ENCODE measurements at places on chromosomes 6 and 20.

DNA sequence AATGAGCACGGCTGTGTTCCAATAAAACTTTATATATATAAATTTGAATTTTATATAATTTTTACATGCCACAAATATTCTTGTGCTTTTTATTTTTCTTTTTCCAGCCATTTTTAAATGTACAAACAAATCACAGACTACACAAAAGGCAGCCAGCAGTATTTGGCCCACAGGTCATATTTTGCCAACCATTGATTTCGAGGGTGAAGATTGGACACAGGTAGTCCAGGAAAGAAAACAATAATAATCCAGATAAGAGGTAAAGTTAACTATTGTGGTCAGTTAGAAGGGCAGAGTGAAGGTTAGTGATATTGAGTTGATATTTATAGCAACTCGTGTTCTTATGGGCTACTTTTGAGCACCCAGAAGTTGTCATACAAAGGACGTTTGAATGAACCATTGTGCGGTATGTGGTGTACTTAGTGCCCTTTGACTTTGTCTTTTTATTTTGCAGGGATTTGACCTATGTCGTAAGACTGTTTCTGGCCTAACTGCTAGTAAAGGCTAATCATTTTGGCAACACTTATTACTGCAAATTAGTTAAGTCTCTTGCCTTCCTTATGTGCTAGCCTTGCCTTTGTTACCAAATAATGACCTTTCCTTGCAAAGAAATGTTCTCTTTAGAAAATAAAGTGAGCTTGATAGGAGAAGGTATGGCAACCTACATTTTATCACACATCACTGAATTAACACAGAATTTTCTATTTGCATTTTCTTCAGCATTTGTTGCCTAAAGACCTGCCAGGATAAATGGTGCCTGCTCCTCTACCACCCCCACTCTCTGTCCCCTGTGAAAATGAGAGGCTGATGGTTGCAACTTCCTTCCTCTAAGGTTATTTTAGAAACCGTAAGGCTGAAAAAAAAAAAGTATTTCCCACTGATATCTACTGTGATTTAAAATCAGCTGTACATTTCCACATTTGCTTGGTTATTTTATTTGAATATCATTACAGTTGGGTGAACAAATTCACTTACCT is 493.9 kb upstream of the SOX4 start:
- DNase-seq = no peak

DNA sequence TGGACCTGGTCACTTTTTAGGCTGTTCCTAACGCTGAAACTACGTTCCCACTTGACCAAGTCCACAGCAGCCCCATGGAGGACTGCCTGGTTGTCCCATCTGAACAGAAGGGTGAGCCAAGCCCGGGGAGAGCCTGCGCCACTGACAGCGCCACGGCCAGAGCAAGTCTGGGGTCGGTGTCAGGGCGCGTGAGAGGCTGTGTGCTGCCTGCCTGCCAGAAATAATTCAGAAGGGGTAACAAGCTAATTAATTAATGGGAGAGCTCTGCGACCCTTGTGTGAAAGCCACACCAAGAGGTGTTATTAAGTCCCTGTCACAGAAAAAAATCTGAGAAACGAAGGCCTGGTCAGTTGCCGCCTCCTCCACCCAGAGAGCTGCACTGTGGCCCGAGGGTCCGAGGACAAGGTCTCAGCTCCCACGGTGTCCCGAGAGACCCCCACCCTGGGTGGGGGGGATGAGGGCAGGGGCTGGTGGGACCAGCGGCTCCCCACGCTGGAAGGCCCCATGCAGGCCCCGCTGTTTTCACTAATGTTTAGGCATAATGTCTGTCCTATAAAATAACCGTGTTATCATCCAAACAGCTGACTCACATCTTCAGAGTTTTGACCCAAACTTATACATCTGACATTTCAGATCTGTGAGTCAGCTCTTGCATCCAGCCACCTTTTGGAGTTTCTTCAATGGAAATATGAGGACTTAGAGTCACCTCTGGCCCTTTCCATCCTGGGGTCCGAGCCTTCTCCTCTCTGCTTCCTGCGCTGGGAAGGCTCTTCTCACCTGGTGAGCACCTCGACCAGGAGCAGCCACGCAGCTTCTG is 58.5 kb downstream of the DLL1 start:
- no peak for DNase-seq

- no peak for DNase-seq
Measured at GRCh38 chr20:21767200-21767738, 61.8 kb downstream of the PAX1 start.

- no peak for DNase-seq
Measured at GRCh38 chr20:48426630-48427029, 401.2 kb downstream of the PREX1 start.

GRCh38 chr6:155442562-155442961 is 13.1 kb downstream of the NOX3 start:
- DNase-seq = no peak

DNA sequence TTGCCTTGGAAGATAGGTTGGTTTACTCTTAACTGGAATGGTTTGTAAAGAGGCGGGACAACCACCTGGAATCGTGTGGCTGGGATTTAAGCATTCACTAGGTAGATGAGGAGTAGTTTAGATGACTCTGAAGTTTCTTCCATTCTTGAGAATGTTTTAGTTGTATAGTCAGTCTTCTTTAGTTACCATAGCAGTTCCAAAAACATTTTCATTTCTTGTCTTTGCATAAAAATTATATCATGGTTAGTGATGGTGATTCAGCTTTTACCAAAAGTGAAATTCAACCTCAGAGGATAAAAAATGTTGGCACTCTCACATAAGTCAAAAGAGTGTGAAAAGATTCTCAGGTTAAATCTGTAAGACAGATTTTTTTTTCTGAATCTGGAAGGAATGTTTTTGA is 70.3 kb downstream of the SMAP1 start:
- no peak for DNase-seq

- DNase-seq = no peak
Measured at GRCh38 chr6:41715795-41716515, 19.5 kb downstream of the TFEB start.

- no peak for DNase-seq
Measured at GRCh38 chr20:48381353-48382120, 446.3 kb downstream of the PREX1 start.

GRCh38 chr6:83978324-83978734 is 55.2 kb upstream of the MRAP2 start:
- no peak for DNase-seq

DNA sequence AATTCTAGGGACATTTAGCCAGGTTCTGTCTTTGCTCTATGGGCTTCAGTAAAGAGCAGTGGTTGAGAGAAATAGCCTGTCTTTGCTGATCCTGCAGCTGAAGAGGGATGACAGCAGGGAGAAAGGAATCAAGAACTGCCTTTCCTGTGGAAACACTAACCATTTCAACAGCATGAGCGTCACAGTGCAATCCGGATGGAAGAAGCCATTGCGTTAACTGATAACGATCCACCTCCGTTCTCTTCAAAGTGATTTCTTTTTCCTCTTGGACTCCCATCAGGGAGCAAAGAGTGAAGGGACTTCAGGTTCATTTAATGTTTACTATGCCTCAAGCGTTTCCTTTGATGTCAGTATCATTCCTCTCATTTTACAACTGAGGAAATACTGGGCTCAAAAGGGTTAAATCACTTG is 35.2 kb upstream of the EEF1E1 start:
- no peak for DNase-seq

- DNase-seq = no peak
Measured at GRCh38 chr20:35560105-35560511, 18.2 kb downstream of the ERGIC3 start.

DNA sequence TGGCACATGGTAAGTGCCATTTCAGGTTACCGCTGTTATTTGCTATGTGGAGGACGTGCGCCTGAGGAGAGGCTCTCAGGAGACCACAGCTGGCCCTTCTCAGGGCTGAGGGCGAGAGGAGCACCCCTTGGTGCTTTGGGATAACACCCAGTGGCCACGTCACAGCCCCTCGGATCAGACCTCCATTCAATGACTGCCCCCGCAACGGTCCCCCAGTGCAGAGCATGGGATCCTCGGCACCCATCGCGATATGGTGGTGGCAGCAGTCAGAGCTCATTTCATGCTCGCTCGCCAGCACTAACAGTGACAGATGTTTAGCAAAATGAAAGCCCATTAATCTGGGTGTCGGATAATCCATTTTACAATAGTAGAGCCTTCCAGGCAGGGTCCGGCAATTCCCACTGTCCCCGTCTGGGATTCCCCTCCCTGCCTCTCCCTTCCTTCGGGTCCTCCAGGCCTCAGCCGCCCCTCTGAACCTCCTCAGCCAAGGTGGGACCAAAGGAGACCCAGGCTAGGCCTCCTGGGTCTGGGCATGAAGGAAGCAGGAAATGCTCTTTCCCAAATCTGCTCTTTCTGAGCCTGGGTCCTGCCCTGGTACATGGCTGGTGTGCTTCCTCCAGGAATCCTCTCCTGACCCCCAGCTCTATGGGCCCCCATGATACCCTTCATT is 117.1 kb downstream of the GRM4 start:
- no peak for DNase-seq

DNA sequence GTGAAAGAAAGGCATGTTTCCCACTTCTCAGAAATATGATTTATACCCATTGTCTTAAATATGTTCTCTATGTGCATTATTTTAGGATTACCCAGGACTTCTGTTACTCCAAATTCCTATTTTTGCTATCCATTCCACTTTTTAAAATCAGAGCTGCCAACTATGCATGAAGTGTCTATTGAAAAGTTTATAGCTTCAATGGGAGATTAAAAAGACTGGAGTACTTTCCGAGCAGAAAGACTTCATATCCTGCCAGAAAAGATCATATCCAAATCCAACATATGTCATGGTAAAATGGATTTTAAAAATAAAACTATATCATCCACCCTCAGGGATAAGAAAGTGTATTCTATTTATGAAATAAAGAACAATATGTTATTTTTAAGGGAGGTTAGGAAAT is 212.7 kb downstream of the COL12A1 start:
- DNase-seq = no peak

- no peak for DNase-seq
Measured at GRCh38 chr6:30981942-30982772, 1.4 kb upstream of the MUC21 start.

DNA sequence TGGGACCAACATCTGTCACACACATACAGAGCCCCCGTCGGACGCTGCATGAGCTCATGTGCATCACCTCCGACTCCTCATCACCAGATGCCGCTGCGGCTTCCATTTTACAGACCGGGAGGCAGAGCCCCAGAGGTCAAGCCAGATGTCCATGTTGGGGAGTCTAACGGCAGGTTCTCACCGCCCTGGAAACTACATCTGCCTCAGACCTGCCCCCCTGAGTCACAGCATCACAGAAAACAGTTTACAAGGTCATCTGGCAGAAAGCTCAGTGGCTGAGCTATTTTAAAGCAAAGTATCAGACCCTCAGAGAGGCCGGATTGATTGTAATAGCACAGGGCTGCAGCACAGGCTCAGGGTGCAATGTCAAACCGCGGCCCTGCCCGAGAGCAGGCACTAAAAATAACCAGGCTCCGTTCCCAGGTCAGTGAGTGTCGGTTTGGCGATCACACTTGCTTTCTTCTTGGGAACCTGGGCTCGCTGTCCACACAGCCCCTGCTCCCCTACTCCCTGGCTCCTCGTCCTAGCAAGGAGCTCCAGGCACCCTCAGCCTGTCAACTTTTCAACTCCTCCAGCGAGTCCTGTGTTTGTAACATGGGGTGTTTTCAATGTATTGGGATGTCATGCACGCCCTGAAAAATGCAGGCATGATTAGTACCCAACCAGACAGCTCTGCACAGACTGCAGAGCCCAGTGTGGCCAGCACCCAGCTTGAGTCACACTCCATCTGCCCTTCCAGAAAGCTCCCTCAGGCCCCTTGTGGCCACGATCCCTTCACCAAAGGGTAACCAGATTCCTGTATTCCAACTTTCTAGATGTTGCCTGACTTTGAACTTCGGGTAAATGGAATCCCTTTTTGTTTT is 264.5 kb downstream of the CDH4 start:
- DNase-seq = no peak

DNA sequence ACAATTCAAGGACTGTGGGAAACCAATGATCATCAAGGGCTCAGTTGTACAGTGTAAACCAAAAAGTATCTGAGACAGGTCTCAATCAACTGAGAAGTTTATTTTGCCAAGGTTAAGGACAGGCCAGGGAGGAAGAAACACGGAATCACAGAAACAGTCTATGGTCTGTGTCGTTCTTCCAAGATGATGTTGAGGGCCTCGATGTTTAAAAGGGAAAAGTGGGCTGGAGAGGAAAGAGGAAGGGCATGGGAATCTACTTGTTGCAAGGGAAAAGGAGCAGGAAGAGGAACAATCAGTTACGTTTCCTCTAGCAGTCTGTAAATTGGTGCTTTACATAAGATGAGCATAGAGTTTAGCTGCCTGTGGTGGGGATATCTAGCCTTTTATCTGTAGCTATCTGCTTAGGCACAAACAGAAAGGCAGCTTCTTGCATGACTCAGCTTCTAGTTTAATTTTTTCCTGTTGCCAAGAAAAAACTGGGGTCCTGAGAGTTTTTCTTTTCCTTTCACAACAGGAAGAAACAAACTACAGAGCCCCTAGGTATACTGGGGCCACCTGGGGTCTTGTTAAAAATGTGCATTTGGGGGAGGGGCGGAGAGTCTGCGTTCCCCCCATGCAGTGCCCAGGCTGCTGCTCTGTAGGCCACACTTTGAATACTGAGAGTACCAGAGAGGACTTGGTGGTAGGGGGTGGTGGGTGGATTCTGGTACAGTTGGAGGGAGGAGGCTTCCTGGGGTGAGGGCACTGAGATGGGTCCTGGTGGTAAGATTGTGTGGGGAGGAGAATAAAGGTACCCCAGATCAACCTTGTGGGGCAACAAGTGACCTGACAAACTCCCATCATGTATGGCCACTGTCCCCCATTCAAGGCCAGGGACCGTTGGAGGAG is 35.3 kb upstream of the EZR start:
- no peak for DNase-seq

Measured in stimulated activated CD8-positive, alpha-beta memory T cell treated with anti-CD3 and anti-CD28 coated beads, Interleukin-15, amount 100 ng/mL, for 24 hours (primary cell).